ENCODE measurements at places on chromosomes 5 and 9.

DNA sequence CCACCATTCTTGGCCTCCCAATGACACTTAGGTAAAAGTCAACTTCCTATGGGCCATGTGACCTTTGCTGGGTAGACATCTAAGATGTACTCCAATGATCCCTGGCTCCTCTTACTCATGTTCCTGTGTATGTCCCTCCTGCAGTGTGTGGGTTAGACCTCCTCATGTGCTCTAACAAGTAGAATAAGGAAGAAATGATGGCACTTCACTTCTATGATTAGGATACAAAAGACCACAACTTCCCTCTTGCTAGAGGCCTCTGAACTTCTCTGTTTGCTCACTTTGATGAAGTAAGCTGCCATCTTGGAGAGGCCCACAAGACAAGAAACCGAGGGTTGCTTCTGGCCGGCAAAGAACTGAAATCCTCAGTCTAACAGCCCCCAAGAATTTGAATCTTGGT, 131.8 kb downstream of the TAF11L14 start:
- DNase-seq, result no peak

DNA sequence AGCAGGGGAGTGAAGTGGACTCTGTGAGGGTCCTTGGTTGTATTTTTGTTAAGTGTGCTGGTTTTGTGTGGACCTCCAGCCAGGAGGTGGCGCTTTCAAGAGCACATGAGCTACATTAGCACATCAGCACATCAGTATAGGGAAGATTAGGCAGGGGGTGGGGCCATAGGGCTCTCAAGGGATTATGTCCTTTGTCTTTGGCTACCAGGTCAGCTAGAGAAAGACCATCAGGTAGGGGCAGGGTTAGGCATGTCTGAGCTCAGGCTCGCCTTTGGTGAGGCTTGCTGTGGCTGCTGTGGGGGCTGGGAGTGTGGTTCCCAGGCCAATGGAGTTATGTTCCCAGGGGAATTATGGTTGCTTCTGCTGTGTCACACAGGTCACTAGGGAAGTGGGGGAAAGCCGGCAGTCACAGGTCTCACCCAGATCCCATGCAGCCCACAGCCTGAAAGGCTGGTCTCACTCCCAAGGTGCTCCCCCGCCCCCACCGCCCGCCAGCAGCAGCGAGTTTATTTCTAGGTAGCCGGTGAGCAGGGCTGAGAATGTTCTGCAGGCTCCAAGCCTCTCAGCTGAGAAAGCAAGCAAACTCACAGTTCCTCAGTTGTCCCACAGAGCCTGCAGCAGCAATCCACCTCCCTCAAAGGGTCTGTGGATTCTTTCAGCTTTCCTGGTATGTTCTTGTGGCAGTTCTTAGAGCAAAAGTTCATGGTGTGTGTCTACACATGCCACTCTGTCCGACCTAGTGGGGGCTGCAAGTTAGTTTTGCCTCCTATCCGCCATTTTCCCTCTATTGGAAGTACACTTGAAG, 13.7 kb downstream of the OR1J1 start:
- DNase-seq, result no peak

GRCh38 chr9:100990605-100991381, 37.7 kb upstream of the PLPPR1 start:
- no peak for DNase-seq

DNA sequence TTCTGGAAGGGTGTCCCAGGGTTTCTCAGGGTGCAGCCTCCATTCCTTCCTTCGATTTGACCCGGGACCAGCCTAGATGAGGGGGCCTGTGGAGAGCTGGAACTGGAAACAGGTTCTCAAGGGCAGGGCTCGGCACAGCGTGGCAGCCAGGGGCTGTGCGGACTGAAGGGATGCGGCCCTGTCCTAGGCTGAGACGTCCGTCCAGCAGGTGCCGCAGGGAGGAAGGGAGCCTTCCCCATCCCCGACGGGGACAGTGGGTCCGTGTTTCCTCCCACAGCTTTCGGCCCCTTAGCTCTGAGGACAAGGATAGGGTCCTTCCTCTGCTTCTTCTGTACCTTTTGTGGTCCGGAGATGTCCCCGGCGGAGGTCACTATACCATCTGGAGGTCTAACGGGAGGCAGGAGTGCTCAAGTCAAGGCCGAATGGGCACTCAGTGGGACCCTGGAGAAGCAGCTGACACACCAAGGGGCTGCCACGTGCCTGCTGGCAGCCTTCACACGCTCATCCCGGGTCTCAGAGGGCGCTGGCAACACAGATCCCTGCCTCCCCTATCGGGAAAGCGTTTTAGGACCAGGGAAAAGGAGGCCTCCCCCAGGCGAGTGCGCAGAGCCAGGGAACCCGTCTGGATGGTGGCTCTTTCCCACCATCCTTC, 49.9 kb downstream of the USP20 start:
- peak; percentile 62 for DNase-seq

All from T-helper 2 cell (primary cell).